Left colon (tissue), 2 donors: ENCODE measurements at places on chromosomes 3 and 15. TPM values are rescaled to one million over a fixed set of nuclear protein-coding genes. Genes with fewer than 3 reads are reported as not detected.
A peak's percentile ranks its signal among the peaks of the same experiment; 100 is the strongest.

The KNG1 gene
- total RNA-seq: 3.6 TPM

The ROBO2 gene
- 1.4 TPM for total RNA-seq

- no peak for DNase-seq
Measured at GRCh38 chr15:55999658-56000057, 6.2 kb upstream of the NEDD4 start.

DNA sequence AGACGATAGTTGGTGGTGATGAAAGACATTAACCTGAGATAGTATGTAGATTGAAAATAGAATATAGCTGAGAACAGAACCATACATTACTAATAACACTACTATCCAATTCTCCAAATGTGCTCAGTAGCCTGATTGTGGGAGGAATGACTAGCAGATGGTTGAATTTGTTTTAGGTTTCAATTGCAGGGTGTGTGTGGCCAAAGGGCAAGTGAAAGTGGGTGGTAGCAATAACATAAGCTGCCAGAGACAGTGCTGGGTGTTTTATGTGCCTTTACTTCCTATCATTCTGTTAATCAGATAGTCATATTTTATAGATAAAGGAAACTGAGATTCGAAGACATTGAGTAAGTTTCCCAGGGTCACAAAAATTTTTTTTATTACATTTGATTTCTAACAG, 249.5 kb upstream of the ARL6 start:
- peak; percentile 42 for DNase-seq

DNA sequence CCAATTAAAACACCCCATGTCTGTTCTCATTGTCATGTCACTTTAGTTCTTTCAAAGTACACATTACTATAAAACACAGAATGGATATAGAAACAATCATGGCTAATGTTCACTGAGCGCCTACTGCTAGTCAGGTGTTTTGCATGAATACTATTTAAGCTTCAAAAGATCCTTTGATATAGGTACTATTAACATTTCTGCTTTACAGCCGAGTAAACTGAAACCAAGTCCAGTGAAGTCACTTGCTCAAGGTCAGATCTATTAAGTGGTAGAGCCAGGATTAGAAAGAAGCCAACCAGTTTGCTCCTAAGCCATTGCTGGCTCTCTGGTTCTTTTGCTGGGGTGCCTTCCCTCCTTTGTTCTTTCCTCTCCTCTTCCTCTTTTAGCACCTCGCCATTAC, 32.4 kb upstream of the NMNAT3 start:
- DNase-seq: no peak

- no peak for DNase-seq
Measured at GRCh38 chr15:62254137-62254934, 89.3 kb upstream of the C2CD4B start.

- peak; percentile 38 for DNase-seq
Measured at GRCh38 chr3:194123726-194124125, 12.2 kb upstream of the HES1 start.

DNA sequence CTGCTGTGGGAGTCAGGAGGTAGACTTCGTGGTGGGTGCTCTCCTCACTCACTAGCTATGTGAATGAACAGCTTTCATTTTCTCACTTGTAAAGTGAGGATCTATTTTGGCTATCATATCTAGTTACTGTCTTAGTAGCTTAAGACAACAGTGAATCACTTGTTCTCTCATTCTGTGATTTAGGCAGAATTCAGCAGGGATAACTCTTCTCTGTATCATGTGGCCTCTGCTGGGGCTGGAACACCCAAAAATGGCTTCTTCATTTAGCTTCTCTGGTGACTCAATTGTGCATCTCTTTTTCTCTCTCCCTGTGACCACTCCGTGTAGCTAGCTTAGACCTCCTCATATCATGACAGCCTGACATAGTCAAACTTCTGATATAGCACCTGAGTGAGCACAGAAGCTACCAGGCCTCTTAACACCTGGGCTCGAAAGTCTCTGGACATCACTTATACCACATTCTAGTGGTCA, 68.4 kb downstream of the BFSP2 start:
- no peak for DNase-seq

DNA sequence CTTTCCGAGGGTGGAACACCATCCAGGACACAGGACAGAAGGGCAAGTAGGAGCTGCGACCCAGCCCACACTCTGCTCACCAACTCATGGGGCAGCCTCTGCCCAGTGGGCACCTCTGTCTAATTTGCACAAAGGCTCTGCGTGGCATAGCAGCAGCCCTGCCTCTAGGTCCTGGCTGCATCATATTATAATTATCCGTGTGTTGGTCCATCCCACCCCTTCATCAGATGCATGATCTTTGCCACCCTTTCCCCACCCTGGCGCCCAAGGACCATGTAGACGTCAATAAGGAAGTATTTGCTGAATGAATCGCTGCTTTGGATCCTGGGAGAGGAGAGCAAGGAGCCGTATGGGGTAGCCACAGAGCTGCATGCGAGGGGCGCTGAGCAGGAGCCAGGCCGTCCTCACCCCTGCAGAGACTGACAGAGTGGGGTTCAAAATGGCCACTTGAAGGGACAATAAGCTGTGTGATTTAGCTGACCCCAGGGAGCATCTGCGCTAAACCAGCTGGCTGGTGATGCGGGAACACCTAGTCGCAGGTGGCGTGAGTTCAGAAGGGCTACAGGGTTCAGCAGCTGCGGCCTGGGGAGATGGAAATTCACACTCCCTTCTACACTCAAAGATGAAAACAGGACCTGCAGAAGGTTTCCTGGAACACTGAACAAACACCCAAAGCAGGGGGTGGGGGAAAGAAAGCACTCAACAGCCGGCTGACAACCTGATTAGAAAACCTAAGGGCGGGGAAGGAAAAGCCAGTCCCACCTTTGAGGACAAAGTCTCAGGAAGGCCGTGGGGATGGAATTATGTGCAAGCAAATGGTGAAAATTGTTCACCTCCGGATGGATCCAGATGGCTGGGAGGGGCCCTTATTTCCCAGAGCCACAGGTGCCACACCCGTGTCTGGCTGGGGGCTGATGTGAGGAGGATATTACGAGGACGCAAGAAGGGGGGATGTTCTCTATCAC, 6.4 kb downstream of the MGLL start:
- peak; percentile 86 for DNase-seq

DNA sequence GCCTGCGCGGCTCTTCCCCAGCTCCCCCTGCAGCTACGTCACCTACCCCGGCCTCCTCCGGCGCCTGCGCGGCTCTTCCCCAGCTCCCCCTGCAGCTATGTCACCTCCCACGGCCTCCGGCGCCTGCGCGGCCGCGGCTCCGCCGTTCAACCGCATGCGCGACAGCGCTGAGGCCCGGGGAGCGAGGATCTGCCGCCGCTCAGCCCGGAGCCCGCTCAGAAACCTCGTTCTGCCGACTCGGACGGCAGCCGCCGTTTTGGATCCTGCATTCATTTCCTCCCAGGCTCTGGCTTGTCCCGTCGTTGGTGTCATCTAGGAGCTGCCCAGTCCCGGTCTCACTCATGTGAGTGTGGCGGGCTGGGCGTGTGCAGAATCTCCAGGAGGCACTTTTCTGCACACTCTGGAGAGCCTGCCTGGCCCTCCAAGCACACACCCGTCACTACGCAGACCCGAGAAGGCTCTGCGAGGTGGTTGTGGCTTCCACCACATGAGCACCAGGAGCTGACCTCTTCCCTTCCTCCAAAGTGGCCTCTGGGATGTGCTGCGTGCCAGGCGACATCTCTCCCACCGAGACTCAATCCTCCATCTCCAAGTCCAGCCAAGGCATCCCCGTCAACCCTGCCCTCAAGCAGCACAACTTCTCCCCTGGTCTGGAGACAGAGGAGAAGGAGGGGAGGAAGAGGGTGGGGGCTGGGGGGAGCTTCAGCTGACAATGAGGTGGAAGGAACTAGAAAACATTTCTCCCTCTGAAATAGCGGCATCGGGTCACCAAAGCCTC, 165.3 kb downstream of the CHSY1 start:
- no peak for DNase-seq

DNA sequence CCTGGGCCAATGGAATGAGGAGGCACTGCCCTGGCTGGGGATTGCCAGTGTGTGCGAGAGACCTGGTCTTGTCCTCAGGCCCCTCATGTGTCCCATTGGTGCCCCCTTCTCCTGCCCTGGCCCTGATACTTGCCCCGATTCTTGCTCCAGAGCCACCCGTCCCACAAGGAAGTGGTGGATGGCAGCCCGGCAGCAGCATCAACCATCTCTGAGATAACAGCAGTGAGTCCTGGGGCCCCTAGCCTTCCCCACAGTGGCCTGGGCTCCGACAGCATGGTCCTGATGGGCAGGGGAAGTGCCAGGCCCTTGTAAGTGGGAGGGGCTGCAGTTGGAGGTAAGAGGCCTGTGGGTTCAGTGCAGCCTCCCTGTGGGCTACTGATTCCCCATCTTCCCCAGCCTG, 15.4 kb downstream of the VILL start:
- no peak for DNase-seq

GRCh38 chr3:123159926-123160635, 41.7 kb upstream of the SEC22A start:
- DNase-seq: no peak

GRCh38 chr15:59002418-59002859, 15.0 kb downstream of the RNF111 start:
- no peak for DNase-seq

GRCh38 chr3:123271466-123272159, 69.9 kb downstream of the SEC22A start:
- no peak for DNase-seq

DNA sequence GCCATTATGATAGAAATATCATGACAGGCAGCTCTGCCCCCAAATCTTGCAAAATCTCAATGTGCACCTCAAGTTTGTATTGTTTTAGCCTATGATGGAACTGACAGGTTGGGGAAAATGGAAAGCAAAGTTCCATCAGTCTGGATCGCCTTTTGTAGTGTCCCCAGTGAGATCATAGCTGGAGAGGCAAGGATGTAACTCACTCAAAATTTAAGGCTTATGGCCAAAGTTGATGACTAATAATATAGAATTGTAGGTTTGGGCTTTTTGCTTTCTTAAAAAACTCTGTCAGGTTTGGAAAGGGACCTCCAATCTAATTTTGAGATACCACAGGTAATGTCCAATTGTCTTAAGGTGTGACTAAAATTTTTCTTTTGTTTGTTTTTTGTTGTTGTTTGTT, 1.4 kb upstream of the ACP3 start:
- no peak for DNase-seq

DNA sequence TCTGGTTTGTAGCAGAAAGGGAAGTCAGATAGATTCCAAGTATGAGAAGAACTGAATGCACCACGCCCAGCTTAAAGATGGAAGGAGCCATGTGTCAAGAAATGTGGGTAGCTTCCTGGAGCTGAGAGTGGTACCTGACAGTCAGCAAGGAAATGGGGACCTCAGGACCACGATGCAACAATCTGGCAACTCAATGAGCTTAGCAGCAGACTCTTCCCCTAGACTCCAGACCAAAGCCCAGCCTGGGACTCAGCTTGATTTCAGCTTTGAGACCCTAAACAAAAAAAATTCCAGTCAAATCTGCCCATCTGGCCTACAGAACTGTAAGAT, 24.4 kb downstream of the MIX23 start:
- DNase-seq: no peak

DNA sequence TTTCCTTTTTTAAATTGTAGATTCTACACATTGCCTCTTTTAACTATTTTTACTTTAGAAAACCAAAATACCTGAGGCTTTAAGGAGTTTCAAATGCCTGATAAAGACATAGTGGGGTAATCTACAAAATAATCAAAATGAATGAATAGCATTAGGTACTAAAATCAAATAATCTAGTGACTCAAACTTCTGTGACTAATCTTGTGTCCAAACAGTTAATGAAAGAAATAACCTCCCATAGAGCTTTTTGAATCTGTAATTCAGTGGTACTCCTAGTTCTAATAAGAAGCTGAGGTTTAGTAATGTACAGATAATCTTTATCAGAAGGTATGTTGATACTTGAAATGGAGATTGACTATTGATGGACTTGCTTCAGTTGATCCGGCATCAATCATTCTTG, 53.0 kb downstream of the DTWD1 start:
- no peak for DNase-seq

GRCh38 chr3:87780811-87781210, 278.0 kb downstream of the CGGBP1 start:
- no peak for DNase-seq

DNA sequence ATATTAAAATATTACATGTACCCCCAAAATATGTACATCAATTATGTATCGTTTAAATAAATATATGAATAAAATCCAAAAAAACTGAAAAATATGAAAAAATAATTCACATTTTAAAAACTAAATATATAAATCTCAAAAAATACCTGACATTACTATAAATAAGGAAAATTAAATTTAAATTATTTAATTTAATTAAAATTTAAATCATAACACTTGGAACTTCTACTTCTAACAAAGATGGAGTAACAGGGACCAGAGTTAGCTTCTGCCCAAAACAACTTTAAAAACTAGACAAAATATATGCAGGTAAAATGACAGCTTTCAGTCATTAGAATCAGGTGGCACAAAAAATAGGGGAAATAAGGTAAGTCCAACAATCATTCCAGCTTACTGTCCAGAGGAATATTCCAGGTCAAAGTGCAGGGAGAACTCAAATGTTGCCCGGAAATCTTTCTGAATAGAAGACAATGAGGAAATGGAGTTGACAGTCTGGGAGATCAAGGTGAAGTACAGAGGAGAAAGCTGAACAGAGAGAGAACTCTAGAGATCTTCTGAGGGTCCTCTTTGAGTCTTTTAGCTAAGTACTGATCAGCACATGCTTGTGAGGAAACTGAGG, 207.7 kb upstream of the ATP11B start:
- DNase-seq: no peak

DNA sequence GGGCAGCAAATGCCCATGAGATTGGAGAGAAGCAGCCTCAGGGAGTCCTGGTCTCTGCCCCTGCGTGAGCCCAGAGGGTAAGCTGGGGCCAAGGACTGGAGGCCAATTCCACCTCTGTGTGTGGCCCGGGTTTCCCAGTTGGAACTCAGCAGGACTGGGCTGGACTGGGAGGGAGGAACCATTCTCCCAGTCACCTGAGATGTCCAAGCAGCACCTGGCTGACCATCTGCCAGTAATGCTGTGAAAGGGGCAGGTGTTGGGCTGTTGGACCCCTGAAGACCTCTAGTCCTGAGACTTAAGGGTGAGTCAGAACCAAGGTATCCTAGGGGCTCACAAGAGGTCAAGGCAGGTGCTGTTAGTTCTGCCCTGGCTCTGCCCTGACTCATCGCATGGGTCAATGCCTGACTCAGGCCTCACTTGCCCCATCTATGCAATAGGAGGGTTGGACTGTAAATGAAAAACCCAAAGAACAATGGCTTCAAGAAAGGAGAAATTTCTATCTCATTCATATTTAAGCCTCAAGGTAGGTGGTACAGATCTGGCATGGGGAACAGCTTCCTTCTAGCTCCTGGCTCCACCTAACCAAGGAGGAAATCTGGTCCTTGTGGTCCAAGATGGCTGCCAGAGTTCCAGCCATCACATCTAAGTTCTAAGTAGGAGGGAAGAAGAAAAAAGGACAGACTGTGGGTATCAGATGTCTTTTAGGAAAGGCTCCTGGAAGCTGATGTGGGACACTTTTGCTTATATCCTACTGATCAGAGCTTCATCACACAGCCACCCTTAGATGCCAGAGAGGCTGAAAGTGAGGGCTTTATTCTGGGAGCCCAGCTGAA, 111.3 kb downstream of the FBLN2 start:
- DNase-seq: no peak

DNA sequence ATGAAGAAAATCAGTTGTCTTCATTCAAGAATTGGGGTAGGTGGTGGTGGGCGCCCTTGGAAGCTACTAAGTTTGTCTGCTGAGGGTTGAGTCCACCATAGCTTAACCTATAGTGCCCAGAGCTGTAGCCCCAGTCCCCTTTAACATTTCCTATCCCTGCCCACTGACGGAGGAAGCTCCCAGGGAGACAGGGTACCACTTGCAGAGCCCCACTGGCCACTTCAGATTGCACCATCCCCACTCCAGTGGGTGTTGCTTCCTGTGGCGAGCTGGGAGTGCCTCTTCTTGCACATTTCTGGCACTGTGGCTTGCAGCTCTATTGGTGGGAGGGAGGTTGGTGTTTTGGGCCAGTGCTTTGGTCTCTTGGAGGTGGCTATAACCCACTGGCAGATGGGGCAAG, 2.7 kb downstream of the PXYLP1 start:
- DNase-seq: no peak
